ENCODE measurements at places on chromosomes 4 and X.

GRCh38 chrX:154603438-154604430 lies 15.3 kb downstream of the CTAG1B start:
- DNase-seq: no peak

GRCh38 chr4:37450309-37450708 lies 205.8 kb downstream of the NWD2 start:
- no peak for DNase-seq

DNA sequence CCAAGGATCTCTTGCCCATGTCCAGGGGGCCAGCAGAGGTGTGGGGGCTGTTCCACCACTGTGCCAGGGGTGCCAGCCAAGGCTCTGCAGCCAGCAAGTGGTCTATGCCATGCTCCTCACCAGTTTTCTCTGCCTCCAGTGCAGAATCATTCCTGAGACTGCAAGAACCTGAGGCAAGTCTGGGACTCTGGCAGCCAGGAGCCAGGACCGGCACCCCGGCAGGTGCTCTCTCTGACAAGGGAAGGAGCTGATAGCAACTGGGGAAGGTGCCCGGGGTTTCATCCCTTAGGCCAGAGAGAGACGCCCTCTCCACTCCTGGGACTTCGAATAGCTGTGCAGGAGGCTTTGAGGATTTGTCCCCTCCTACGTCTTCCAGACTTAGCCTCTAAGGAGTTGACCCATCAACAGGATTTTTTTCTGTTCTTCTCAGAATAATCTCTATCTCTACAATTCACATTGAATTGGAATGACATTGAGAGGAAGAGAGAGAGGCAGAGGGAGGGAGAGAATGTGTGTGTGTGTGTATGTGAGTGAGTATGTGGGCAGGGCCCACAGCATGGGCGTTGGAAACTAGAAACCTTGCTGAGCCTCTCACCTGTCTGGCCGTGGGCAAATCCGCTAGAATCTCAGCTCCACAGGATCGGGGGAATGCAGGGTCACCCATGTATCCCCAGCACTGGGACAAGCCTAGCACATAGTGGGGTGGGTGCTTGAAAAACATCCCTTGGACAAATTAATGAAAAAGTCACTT lies 74.5 kb upstream of the AFAP1 start:
- DNase-seq: no peak

DNA sequence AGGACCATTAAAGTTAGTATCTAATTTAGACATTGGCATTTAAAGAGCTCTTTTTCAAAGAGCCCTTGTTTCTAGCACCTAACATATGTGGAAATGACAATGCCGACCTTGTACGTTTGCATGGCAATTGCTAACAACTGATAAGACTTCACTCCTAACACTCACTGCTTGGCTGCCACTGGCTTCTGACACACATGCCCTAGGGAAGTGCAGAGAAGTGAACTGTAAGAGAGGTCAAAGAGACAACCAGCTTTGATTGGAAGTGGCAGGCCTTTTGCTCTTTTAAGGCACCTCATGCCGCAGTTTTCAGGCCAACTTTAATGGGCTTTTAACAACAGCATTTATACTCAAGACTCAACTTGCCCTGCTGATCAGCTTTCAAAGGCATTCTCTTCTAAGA lies 158.4 kb downstream of the RAB28 start:
- no peak for DNase-seq

DNA sequence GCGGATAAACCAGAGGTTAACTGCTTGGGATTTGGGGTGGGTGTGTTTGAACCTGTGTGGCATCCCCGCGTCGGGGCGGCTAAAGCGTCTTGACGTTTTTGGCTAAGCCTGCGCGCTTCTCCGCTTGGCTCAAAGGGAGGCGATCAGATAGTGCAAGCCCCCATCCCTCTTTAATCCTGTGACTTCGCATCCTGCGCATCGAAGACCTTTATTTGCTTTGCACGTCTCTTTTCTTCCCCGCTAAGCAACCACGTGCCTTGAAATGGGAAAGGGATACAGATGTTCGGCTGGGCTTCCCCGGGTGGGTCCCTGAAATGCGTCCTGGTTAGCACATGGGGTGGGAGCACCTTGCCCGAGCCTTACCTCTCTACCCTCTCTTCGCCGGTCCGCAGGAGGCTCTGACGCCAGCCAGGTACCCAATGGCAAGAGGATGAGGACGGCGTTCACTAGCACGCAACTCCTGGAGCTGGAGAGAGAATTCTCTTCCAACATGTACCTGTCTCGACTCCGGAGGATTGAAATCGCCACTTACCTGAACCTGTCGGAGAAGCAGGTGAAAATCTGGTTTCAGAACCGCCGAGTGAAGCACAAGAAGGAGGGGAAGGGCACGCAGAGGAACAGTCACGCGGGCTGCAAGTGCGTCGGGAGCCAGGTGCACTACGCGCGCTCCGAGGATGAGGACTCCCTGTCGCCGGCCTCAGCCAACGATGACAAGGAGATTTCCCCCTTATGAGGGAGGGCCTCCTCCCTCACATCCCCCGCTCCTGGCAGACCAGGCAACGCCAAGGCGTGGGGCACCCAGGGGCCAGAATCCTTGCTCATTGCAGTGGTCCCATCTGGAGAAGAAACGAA lies 1.5 kb downstream of the GSX2 start:
- DNase-seq: no peak

- DNase-seq: no peak
Measured at GRCh38 chr4:102180046-102180445, 165.2 kb downstream of the SLC39A8 start.

DNA sequence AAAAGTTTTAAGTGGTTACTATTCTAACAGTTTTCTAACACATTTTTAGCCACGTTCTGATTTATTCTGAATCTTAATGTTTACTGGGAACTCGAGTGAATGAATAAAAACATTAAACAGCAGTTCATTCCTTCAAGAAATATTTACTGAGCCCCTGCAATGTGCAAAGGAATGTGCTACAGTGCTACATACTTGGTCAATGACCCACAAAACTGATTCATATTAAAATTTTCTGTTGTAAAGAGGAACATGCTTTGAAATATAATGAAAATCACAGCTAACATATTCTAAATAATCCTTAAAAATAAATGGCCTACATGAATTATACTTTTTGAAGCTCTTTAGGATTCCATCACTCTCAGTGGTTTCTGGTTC lies 78.7 kb downstream of the ARAP2 start:
- DNase-seq: no peak

- no peak for DNase-seq
Measured at GRCh38 chrX:134669378-134670098, 11.3 kb upstream of the PLAC1 start.

Data from anterior cingulate cortex (tissue), 58 donors.